AG08395 (cell line): ENCODE measurements at places on chromosomes 11 and 22.

- no peak for DNase-seq
Observed at GRCh38 chr11:67044496-67044895, 12.2 kb upstream of the RHOD start.

GRCh38 chr11:61711498-61711897, 31.3 kb downstream of the DAGLA start:
- DNase-seq, result no peak

DNA sequence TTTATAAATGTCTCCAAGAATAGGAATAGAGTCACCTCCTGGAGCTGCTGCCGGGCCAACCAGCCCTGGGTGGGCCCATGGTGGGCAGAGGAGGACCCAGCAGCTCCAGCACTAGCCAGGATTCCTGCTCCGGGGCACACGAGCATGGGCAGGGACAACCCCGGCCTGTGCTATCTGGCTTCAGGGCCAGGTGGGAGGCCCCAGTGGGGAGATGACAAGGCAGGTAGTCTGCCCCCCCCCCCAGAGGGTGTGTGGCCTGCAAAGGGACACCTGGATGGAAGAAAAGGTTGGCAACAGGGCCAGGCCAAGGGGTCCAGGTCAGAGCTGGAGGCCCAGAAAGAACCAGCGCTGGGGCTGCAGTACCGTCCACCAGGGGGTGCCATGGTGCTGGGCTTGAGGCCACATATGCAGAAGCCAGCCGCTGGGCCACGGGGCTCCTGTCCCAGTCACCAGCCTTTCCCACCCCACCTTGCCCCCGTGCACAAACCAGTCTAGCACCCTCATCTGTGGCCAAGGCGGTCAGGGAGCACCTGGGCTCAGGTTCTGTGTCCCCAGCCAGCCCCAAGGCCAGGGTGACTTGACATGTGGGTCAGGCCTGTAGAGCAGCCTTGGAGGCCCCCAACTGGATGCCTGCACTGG, 3.4 kb downstream of the TSPAN32 start:
- DNase-seq, result peak; percentile 79

GRCh38 chr11:110176366-110177085, 83.3 kb downstream of the ZC3H12C start:
- peak; percentile 57 for DNase-seq

GRCh38 chr22:29183971-29184848, 21.5 kb upstream of the EMID1 start:
- no peak for DNase-seq

- DNase-seq, result no peak
Observed at GRCh38 chr22:19812910-19813309, 41.8 kb downstream of the GNB1L start.

DNA sequence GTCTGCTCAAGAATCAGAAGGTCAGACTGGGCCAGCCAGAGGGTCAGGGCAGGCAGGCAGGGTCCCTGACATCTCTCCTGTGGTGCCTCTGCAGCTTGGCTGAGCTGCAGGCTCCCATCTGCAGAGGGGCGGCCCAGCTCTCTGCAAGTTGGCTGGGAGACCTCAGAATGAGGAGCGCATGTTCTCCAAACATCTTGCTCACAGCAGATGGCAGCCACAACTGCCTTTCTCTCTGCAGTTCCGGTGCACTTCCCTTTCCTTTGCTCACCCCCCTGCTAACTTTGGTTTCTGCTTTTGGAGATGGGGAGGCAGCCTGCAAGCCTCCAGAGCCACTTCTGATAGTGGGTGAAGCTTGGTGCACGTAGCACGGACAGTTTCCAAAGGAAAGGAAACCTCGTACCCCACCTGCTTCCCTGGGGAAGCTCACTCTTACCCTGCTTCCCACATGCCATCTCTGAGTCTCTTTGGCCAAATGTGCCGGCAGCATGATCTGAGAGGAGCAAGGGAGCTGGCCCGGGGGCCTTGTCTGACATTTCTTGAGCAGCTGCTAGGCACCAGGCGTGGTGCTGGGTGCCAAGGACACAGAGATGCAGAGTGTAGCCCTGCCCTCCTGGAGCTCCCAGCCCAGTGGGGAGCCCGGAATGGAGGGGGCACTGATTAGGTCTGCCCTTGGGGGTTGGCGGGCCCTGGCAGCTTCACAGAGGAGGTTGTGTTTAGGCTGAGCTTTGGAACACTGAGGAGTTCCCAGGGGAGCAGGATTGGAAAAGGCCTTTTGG, 18.2 kb downstream of the DAGLA start:
- DNase-seq, result no peak

- DNase-seq, result no peak
Observed at GRCh38 chr11:11380883-11381282, 27.8 kb upstream of the CSNK2A3 start.

GRCh38 chr11:69299023-69299461, 5.1 kb downstream of the MYEOV start:
- DNase-seq, result peak; percentile 30

GRCh38 chr22:27139935-27140511, 482.6 kb downstream of the MIAT start:
- peak; percentile 81 for DNase-seq

- DNase-seq, result no peak
Observed at GRCh38 chr22:33757802-33758483, 162.3 kb downstream of the LARGE1 start.

DNA sequence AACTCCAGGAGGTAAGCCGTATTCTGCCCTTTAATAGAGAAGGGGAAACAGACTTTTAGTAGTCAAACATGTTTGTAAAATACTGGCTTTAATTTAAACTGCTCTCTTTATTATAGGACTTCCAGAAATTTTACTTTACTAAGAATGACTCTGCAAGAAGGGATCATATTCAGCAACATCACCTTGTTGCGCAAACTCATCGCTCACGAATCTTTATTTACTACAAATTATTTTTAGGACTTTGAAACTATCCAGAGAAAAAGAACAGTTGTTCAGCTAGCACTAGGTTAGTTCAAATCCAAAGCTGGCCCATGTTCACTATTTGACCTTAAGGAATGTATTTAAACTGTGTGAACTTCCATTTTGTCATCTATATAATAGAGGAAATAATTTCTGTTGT, 498.3 kb upstream of the TENM4 start:
- no peak for DNase-seq

DNA sequence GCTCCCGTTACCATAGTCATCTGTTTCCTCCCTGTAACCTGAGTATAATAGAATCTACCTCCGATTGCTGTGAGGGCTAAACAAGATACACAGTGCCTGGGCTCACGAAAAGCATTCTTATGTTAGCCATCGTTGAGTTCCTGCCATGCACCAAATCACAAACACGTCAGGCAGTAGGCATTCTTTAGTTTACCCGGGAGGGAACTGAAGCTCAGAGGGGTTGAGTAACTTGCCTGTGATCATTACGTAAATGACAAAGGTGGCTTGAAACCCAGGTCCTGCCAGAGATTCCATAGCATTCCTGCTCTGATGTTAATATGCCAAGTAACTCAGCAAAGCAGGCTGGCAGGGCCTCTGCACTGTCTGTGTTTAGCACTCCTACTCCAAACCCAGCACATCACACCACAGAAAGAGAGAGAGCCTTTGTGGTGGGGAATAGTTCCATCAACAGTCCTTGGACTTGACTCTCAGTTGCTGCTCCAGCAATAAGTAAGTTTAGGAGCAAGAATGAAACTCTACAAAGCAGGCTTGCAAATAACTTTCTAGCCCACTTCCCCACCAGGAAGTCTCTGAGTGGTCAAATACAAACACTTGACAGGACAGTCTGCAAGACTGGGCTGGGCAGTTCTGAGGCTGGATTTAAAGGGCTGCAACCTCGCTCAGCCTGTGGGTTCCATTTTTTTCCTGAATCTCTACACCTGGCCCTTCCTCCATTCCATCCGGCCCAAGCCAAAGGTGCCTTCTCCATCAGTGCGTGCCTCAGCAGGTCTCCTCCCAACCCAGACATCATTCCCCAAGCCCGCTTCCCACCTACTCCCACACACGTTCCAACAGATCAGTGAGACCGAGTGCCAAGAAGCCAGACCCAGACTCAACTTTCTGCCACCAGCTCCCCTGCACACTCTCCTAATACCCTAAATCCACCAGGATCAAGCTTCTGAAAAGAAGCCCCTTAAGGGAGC, 1.1 kb downstream of the SCN2B start:
- no peak for DNase-seq

GRCh38 chr11:128837627-128838026, 29.5 kb downstream of the KCNJ1 start:
- DNase-seq, result no peak

DNA sequence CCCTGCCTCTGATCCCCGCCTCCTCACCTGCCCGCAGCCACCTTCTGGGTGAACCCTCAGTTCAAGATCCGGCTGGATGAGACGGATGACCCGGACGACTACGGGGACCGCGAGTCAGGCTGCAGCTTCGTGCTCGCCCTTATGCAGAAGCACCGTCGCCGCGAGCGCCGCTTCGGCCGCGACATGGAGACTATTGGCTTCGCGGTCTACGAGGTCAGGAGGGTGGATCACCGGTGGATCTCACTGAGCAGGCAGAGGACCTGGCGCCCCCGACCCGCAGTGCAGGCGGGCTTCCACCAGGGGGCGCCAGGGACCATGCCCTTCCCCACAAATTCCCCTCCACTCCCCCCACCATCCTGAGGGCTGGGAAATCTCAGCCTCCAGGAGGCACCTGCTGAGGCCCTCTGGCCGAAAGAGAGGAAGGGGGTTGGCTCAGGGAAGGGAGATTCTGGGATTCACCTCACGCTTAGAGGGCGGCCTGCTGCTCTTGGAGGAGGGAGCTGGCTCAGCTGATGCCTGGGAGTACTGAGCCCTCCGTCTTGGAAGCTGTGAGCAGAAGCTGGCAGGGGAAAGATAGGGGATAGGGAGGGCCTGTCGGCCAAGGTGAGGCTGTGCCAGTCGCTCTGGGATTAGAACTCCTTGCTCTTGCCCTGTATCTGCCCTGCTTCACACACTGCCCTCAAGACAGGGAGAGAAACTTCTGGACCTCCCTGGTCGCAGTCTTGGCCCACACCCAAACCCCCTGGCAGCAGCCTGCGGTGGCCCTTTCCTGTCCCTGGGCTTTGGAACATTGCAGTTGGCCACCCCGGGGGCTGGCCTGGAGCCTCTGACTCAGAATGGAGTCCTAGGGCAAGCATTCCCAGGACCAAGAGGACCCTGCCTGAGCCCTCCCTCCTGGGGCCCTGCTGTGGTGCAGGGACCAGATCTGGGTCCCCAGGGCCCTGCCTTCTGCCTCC, 23.2 kb downstream of the CAPN1 start:
- DNase-seq, result peak; percentile 68

GRCh38 chr11:18013790-18014507, 1.1 kb upstream of the SERGEF start:
- DNase-seq, result no peak
